ENCODE measurements at places on chromosomes 1 and 21.

- DNase-seq, result no peak
Observed at GRCh38 chr1:27429029-27429425, 36.6 kb downstream of the GPR3 start.

GRCh38 chr21:14482165-14482564 is 64.0 kb downstream of the SAMSN1 start:
- DNase-seq, result peak; percentile 59

DNA sequence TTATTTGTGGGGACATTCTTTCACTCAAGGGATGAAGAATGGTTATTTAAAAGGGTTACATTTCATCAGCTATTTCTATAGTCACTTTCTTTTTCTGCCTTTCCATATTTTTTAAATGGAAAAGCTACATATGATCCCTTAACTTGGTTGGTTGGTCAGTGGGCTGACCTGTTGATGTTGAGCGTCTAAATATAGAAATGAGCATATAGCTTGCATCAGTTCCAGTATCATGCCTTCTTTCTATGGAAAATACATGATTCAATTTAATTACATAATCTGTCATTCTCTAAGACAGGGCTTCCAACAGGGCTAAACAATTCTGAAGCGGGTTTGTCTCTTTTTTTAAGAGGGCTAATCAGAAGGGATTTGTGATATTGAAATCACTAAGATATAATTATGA is 40.6 kb downstream of the TYW3 start:
- no peak for DNase-seq

GRCh38 chr21:33067457-33067856 is 2.5 kb upstream of the OLIG1 start:
- no peak for DNase-seq

DNA sequence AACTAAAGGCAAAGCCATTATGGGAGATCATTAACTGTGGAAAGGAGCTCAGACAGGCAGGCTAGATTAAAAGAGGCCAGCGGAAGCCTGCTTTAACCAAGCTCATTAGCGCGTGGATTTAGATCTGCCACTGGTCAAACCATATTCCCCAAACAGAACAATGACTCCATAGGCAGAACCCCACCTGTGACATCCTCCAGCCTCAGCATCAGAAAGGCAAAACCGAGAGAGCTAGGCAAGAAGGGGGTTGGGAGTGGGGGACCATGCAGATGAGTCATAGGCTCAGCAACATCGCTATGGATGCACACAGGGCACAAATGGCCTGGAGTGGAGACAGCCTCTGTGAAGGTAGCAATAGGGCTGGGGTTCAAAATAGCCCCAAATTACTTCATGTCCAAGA is 20.6 kb downstream of the MKNK1 start:
- no peak for DNase-seq

DNA sequence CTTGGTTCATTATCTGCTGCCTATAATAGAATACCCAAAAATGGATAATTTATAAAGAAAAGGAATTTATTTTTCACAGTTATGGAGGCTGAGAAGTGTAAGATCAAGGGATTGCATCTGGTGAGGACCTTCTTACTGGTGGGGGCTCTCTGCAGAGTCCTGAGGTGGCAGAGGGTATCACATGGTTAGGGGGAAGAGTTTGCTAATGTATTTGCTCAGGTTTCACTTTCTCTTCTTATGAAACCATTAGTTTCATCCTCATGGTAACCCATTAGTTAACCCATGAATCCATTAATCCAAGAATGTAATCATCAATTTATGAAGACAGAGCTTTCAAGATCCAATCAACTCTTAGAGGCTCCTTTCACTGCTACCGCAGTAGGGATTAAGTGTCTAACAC is 120.6 kb downstream of the DNM3 start:
- DNase-seq, result no peak

- DNase-seq, result no peak
Observed at GRCh38 chr1:3573500-3573899, 37.8 kb downstream of the MEGF6 start.

GRCh38 chr21:35764586-35764985 is 295.7 kb downstream of the SETD4 start:
- no peak for DNase-seq

DNA sequence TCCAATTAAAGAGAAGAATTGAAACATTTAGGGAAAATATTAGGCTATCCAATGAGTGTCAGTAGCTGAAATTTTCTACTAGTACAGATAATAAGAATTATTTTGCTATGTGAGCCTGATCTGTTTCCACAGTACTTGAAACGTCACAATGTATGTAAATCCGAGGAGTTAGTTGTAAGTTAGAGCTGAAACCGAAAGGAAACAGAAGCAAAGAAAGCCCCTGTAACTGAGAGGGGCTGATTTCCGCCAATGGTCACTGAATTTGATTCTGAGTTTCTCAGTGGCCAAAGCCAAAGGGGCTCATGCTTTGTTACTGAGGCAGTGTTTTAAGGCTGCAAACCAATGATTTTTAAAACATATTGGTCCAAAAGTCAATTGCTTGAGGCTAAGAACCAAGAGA is 168.3 kb upstream of the DUSP10 start:
- no peak for DNase-seq

GRCh38 chr1:100530141-100530540 is 7.8 kb upstream of the GPR88 start:
- DNase-seq, result no peak

DNA sequence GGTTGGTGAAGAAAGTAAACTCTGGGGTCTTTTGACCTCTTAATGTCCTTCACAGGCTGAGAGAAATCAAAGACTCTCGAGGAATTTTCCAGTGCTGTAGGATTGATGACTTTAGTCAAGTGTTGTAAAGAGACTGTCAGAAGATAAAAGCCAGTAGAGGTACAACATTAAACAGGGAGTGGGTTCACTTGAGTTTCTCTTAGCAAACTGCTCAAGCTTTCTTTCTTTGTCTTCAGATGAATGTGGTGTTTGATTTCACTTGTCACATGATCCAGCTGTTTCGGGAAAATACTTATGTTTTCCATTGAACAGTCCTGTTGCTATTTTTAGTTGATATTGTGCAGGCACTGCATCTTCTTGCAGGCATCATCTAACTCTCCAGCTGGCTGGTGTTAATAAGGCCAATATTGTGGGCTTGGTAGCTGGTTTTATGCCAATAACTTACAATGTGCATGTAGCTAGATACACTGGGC is 45.6 kb downstream of the XCL2 start:
- no peak for DNase-seq

- DNase-seq, result no peak
Observed at GRCh38 chr1:175569117-175569743, 174.2 kb downstream of the TNR start.

GRCh38 chr1:174276087-174276486 is 116.8 kb downstream of the RABGAP1L start:
- DNase-seq, result no peak

- no peak for DNase-seq
Observed at GRCh38 chr1:193156117-193156821, 30.1 kb downstream of the B3GALT2 start.

- DNase-seq, result no peak
Observed at GRCh38 chr1:30318413-30318812, 405.0 kb downstream of the MATN1 start.

- DNase-seq, result no peak
Observed at GRCh38 chr1:170749959-170750358, 86.0 kb downstream of the PRRX1 start.

- no peak for DNase-seq
Observed at GRCh38 chr1:158800526-158800925, 19.5 kb upstream of the OR6N2 start.

GRCh38 chr1:219697682-219698081 is 84.8 kb upstream of the ZC3H11B start:
- DNase-seq, result no peak

GRCh38 chr1:171966426-171967220 is 125.3 kb downstream of the DNM3 start:
- no peak for DNase-seq

DNA sequence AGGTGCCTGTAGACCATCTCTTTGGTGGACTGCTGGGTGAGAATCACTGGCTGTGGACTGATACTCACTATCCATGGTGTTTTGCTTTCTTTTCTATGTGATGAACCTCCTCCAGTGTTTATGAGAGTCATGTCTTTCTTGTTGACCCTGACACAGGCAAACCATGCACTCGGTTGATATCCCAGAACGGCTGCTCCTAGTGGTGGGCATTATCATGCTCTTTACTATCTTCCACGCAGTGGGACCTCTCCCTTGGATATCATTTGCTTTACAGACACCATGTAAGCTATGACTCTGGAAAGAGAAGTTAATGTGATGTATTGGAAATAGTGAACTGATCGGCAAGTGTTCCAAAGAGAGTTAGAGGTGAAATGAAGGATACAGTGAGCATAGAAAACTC is 1455.6 kb downstream of the BRINP3 start:
- no peak for DNase-seq

DNA sequence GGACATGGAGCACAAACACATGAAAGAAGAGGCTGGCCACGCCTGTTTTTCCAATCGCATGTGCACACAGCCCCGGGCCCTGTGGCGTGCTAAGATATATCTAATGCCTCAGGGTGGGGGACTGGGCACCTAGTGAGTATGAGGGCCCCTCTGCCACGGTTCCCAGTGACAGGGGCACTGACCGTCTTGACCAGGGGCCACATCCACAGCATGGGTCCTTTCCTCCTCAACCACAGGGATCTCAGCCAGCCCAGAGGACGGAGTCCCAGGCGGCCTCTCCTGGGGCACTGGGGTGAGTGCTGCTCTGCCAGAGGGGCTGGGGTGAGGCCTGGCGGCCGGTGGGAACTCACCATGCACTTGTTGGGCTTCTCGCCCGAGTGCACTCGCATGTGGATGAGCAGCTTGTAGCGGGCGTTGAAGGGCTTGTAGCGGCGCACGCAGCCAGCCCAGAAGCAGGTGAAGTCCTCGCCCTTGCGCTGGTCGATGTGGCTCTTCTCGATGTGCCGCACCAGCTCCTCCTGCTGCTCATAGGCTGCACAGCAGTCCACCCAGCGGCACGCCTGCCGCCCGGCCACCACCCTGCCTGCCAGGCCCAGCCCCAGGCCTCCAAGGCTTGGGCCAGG is 134.7 kb downstream of the DMRTB1 start:
- no peak for DNase-seq

- no peak for DNase-seq
Observed at GRCh38 chr1:117608758-117609157, 2.9 kb downstream of the TENT5C start.

DNA sequence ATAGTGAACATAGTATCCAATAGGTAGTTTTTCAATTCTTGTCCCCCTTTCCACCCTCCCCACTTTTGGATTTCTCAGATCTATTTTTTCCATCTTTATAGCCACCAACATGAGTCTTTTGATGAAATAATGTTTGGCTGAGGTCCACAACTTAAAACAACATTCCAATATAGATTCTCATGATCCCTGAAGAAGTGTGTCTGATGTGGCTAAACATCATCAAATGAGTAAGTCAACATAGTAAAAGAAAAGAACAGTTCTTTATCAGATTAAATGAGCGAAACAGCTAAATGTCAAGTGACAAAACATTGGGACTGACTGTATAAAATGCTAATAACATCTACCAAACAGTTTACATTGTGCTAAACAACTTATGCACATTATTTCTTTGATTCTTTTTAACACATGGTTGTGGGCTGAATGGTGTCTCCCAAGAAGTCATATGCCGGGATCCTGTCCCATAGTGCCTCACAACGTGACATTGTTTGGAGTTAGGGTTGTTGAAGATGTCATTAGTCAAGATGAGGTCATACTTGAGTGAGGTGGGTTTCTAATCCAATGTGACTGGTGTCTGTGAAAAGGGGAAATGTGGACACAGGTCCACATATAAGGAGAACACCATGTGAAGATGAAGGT is 453.6 kb downstream of the LTN1 start:
- DNase-seq, result no peak

DNA sequence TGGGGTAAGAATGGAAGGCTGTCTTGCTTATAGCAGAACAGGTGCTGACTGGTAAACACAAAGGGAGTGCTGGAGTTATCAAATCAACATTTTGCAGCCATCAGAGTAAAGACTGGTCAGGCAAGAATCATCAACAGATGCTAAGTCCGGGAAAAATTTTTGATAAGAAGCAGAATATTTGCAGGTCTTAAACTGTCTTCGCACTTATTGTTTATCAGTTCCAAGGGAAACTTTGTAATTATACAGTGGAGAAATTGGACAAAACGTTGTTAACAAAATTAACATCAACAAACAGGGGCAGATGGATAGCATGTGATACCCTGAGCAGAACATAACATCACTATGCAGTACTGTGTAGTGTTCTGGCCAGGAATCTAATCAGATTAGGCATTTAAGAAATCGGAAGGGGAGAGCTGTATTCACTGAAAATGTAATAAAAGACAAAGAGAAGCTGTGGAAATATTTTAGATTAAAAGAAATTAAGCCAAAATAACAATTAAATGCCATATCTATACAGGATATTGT is 127.1 kb downstream of the DAB1 start:
- DNase-seq, result no peak

DNA sequence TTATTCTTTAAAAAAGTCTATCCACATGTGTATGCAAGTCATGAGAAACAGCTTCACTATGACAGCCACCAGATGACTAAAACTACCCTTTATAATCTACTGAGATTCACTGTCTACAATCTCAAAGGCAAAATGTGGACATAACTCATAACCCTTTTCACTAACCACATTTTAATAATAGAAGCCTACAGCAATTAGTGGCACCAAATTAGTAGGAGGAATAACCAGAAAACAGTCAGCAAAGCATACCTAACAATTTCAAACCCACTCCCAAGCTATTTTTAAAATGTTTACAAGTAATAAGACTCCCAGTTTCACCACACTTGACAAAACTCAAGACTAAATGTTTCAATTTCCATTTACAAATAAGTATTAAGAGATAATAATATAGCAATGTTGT is 442.9 kb downstream of the PTPRC start:
- no peak for DNase-seq

DNA sequence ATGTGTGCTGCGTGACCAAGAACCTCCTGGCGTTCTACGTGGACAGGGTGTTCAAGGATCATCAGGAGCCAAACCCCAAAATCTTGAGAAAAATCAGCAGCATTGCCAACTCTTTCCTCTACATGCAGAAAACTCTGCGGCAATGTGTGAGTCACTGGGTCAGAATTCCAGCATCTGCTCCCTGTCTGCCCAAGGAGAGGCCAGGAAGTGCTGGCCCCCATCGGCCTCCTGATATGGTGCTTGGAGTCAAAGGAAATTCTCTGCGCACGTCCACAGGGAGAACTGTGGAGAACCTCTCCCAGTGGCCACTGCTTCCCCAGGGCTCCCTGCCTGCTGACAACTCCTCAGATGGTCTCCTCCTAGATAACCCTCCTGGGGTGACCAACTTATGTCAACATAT is 25.6 kb upstream of the IL20 start:
- DNase-seq, result no peak

DNA sequence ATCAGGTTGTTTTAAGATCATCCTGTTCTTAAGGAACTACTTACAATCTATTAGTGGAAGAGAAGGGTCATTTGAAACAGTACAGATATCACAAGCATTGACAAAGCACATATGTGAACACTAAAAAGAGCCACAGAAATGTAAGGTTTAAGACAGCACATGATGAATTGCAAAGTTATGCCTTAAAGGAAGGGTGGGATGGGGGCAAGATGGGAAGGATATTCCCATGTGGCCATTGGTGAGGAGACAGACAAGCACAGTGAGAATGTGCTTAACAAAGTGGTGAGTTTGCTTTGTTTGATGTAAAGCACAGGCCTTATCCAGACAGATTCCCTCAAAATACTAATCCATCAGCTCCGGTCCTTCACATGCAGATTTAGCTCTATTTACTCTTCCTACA is 151.6 kb upstream of the IVNS1ABP start:
- no peak for DNase-seq

Data from stimulated activated naive CD4-positive, alpha-beta T cell (primary cell).